ENCODE measurements at places on chromosomes 1 and 21. TPM values are rescaled to one million over a fixed set of nuclear protein-coding genes. Genes with fewer than 3 reads are reported as not detected.

RAB3B gene
- total RNA-seq = 2.2 TPM

C1orf74 gene
- 2.0 TPM for total RNA-seq

SLAMF7 gene
- total RNA-seq = not detected

TDRD5 gene
- total RNA-seq = 0.09 TPM

S100A14 gene
- total RNA-seq = 0.43 TPM

NPL gene
- 2.4 TPM for total RNA-seq

USP16 gene
- 29.7 TPM for total RNA-seq

OR6N1 gene
- total RNA-seq = not detected

RCSD1 gene
- total RNA-seq = 27.4 TPM

RSRP1 gene
- 196 TPM for total RNA-seq

TCHHL1 gene
- not detected for total RNA-seq

NHLH2 gene
- not detected for total RNA-seq

CELA2B gene
- total RNA-seq = not detected

KRTAP19-1 gene
- not detected for total RNA-seq

PIGV gene
- total RNA-seq = 7.2 TPM

EVA1B gene
- 89.6 TPM for total RNA-seq

RGS13 gene
- not detected for total RNA-seq

TNFRSF18 gene
- total RNA-seq = not detected

SPRR1B gene
- total RNA-seq = not detected

OR2L5 gene
- not detected for total RNA-seq

CRABP2 gene
- total RNA-seq = not detected

CELA2A gene
- not detected for total RNA-seq

UTS2 gene
- not detected for total RNA-seq

CFAP126 gene
- not detected for total RNA-seq

ZNF692 gene
- 7.2 TPM for total RNA-seq
